ENCODE measurements at places on chromosomes 5 and 9.

DNA sequence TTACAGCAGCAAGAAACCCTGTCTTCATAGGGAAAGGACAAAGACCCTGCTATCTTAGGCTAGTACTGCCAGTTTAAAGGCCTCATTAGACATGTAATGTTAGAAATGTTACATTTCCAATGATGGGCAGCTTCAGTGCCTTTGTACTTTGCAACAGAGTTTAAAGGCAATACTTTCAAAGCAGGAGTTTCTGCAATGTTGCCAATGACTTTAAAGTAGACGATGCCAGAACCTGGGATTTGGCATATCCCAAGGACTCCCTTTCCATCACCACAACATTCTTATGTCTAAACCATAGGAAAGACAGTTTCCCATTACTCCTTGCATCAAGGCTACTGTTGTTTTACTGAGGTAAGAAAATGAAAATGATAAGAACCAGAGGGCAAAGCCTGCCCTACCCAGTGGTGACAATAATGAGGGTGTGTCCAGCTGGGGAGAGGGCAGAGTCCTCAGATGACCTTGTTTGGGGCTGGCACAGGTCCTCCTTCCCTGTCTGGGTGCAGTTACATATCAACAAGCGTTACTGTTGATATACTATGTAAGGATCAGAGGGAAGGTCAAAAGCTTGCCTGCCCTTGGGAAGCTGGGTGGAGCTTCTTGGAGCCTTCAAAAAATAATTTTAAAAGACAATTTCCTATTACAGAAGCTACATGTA lies 27.5 kb upstream of the MLANA start:
- DNase-seq: no peak

GRCh38 chr9:219670-220365 lies 5.2 kb downstream of the DOCK8 start:
- no peak for DNase-seq

DNA sequence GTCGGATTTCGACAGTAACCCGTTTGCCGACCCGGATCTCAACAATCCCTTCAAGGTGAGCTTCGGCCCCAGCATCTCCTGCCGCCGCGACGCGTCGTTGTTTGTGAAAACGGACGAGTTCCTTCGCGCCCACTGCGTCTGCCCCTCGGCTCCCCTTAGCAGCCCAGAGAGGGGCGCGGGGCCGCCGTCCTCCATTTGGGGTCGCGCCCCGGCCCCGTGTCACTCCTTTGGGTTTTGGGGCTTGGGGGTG lies 182 bp downstream of the SCAMP1 start:
- no peak for DNase-seq

DNA sequence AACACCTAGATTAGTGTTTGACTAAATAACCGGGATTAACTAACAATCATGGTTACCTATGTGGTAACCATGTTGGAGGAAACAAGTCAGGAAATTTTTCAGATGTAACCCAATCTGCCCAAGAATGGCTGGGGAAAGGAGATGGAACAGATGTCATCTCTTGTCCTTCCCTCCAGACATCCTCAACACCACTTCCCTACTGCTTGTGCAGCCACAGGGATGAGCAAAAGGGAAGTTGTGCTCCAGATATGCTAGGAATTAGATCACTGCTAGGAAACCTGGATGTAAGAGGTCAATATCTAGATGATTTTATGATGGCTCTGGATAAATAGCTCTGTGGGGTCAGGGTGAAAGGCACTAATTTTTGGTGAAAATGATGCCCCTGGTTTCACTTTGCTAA lies 61.3 kb upstream of the ELL2 start:
- DNase-seq: no peak

- DNase-seq: no peak
Measured at GRCh38 chr5:32880796-32881195, 169.7 kb downstream of the NPR3 start.

- no peak for DNase-seq
Measured at GRCh38 chr9:130346431-130346830, 80.9 kb downstream of the HMCN2 start.

DNA sequence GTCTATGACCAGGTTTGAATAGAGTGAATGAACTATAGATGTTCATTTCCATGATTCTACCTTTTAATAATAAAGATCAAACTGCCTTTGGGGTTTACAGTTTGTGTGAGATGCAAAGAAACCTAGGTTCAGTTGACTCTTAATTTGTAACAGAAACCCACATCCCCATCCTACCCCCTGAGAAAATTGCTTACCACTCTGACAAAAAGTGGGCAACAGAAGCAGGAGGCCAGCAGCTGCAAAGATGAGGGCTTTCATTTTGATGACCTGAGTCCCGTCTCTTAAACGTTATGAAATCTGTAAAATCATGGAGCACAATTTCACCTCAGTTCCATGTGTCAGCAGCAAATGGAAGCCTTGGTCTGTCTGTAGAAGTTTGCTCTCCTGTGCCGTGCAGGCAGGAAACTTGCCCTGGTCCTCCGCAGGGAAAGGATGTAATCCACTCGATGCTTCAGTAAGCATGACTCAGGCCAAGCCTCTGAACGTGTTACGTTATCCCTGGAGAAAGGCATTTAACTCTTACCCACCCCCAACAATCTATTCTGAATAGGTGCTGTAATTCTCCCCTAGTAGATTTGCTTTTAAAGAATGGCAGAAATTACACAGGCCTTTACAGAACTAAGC lies at the start of gene F2RL2:
Gene F2RL2 (minus strand): TSS at position 431 of the 624 bp plus-strand sequence. CDS start 173 bp downstream, at position 258.
- DNase-seq: no peak

DNA sequence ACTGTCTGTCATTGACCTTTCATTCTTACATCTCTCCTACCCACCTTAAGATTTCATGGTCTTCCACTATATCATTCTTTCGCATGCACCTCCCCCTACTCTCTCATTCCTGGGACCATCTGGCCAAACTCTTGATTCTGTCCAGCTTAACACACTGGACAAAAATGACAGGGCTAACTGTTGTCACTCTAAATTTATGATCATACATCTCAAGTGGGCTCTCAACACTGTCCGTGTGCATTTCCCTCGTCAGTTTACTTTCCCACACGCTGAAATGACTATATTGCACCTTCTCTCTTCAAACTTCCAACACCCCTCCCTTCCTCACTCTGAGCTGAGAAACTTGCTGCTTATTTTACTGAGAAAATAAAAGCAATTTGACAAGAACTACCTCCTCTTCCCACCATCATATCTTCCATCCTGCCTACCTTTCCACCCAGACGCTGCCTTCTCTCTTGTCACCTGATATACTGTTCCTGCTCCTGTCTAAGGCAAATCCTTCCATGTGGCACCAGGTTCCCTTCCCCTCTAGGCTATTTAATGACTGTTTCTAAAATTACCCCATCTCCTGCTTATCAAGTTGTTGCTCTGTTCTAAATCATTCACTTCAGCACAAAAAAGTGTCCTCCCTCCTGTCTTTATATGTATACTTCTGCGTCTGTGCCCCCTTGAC lies 8.1 kb upstream of the KLF9 start:
- no peak for DNase-seq

DNA sequence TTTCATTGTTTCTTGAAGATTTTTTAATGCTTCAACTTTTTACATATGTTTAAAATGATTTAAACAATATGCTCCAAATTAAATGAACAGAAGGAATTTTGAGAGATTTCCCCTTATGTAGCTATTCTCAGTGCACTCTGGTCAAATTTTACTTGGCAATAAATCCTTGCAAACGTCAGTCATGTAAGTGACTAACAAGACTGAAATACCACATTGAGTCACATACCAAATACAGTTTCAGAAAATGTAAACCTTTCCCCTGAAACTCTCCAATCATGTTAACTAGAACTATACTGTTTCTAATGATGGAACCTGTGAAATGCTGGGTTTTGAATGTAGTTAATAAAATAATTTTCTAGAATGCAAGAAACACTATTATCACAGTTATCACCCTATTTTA lies 29.6 kb downstream of the SAR1B start:
- no peak for DNase-seq

- no peak for DNase-seq
Measured at GRCh38 chr9:74172874-74173273, 324.3 kb upstream of the RORB start.

DNA sequence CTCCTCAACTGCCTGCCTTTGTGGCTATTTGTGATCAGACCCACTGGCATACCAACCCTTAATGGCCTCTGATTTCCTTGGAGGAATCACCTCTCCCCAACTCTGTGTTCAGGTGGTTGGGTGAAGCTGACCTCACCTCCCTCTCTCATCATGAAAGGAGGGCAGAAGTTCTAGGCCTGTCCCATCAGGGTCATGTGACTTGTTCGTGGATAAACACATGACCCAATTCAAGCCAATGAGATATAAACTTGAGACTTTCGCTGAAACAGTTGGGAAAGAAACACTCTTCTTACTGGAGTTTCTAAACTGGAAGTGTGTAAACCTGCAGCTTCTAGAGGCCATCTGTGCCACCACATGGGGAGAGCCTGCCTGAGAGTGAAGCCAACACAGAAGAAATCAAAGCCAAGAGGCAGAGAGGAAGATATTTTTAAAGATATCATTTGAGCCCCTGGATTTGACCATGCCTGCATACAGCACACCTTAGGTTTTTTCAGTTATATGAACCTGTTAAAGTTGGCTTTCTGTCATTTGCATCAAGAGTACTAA lies 5.8 kb downstream of the GABBR2 start:
- no peak for DNase-seq

DNA sequence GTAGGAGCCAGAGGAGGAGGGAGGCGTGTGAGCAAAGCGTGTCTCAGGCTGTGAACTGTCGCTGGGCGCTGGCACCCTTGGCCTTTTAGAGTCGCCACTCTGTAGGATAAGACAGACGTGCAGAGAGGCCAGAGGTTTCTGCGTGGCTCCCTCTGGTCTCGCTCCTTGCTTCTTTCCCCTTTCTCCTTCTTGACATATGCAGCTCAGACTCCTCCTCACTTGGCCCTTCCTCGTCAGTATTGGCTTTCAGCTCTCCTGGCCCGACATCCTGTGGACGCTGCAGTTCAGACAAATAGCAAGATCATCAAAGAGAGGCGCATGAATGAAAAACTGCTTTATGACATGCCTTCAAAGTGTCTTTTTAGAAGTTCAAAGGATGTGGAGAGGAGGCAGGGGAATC lies 116.8 kb upstream of the SPRY4 start:
- no peak for DNase-seq

DNA sequence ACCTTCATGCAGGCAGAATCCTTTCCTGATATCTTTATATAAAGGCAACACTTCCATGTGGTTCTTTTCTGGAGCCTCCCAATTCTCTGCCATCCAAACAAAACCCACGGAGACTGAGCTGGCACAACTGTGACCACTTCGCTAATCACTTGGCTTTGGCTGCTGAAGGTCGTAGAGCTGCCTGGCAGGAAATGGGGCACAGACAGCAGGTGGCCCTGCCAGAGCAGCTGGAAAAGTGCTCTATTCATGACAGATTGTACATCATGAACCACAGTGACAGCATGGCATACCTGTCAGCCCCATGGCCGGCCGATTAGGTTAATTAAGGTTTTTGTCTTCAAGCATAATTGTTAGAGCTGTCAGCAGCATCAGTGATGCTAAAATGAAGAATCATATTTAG lies 141.9 kb upstream of the ANKRD55 start:
- DNase-seq: no peak

DNA sequence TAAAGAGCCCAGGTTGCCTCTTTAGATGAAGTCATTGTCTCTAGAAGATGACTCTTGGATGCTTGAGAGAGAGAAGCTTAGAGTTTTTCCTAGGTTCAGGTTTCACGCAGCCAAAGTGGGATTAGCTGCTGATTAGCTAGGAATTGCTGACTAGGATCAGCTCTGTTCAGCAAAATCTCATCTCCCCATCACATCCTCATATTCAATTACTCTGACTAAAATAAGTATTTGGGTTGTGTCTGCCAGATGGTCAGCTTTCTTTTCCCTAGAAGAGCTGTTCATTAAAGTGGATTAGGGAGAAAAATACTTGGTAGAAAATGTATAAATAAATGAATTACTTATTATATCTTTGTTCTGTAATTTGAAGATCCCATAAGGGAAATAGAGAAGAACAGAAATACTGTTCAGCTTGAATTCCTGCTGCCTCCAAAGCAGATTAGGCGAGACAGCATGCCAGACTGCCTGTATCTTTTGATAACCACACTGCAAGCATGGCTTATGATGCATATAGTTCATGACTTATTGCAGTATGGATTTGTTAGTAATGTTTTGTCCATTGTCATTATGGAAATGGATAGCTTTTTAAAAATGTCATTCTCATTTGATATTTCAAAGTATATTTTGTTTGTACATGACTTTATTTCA lies 184.8 kb upstream of the CD180 start:
- no peak for DNase-seq

Measured in activated T-cell treated with anti-CD3 and anti-CD28 coated beads, Interleukin-2, amount 50 U/mL, for 72 hours (primary cell).